Stimulated activated CD8-positive, alpha-beta memory T cell treated with anti-CD3 and anti-CD28 coated beads, Interleukin-15, amount 100 ng/mL, for 1 hour (primary cell): ENCODE measurements at places on chromosomes 13 and 19.
A peak's percentile ranks its signal among the peaks of the same experiment; 100 is the strongest.

DNA sequence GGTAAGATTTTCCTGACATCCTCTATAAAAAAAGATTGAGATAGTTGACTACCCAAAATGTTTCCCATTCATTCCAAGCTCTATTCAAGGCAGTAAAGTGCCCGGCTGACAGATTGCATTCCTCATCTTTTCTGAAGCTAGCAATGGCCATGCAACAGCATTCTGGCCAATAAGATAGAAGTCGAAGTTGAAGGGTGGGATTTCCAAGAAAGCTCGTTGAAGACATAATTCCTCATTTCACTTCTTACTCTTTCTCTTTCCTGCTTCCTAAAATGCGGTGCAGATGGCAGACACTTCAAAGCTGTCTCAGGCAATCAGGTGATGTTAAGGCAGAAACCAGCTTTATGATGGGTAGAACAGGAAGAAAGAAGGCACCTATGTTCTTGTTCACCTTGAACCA lies 13.4 kb upstream of the ALOX5AP start:
- DNase-seq = no peak

DNA sequence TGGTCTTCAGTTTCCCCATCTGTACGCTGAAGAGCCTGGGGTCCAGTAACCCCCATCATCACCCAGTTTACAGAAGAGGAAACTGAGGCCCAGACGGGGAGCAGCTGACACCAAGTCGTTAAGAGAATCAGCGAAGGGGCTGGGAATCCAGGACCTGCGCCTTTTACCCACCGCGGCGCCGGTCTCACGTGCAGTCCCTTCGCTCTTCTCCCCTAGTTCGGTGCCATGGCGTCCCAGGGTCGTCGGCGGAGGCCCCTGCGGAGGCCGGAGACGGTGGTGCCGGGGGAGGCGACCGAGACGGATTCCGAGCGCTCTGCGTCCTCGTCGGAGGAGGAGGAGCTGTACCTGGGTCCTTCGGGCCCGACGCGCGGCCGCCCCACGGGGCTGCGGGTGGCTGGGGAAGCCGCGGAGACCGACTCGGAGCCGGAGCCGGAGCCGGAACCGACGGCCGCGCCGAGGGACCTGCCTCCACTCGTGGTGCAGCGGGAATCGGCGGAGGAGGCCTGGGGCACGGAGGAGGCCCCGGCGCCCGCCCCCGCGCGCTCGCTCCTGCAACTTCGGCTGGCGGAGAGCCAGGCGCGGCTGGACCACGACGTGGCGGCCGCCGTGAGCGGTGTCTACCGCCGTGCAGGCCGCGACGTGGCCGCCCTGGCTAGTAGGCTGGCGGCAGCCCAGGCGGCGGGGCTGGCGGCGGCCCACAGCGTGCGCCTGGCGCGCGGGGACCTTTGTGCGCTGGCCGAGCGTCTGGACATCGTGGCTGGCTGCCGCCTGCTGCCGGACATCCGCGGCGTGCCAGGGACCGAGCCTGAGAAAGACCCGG lies 698 bp downstream of the BLOC1S3 start:
- DNase-seq = no peak

DNA sequence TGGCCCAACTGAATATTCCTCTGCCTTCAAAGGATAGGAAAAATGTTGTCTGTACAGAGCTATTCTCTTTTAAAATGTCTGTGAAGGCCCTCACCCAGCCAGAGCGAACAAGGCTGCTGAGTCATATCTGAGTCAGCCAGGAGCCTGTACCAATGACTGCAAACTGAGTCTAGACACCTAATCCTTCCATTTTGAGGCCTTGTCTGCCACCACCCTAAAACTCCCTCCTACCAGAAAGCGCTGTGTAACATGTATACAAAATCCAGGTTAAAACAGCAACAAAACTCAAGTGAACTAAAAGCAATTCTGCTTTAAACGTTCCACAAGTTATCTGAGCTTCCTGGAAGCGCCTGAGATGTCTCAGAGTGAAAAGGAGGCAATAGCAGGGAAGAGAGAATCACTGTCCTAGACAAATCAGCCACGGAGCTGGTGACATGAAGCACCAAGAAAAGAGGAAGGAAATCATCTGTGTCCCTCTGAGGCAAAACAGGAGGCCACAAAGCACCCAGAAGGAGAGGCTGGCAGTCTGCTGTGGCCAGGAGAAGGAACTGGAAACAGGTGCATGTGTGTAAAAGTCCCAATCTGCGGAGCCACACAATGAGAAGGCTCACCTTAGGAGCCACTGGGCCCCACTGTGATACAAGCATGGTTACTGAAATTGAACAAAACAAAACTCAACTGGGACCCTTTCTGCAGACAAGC lies 10.2 kb downstream of the DHRS12 start:
- no peak for DNase-seq

- DNase-seq = no peak
Observed at GRCh38 chr13:47472516-47472915, 528.6 kb downstream of the SUCLA2 start.

DNA sequence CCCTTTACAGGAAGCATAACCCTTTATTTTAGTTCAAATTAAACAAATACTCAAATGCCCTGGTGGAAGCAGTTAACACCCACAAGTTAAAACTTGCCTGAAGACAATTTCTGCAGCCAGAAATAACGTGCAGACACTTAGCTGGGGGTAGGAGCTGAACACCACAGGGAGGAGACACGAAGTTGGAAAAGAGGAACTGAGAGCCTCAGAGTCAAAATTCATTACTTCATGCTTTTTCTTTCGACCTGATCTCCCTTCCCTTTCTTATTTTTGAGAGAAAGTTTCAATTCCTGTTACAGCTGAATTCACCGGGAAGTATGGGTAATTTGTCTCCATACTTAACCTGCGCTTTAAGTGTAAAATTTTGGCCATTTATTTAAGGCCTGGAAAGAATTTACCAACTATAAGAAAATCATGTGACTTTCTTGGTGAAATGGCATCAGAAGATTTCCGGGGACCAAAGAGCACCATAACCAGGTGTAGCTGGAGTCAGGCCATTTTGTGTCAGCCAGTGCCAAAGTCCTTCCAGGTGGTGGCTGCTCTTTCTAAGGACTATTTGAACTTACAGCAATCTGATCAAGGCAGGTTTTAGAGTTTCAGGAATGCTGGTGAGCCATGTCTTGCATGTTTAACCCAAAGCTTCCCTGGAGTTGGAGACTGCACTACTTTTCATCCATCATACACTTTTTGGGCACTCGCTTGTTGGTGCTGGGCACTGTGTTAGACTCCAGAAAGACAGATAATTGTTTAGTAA lies 46.5 kb upstream of the RCBTB2 start:
- DNase-seq = no peak

GRCh38 chr19:19997656-19998268 lies 41.5 kb downstream of the ZNF682 start:
- DNase-seq = peak; percentile 14

GRCh38 chr13:98890186-98890585 lies 87.7 kb downstream of the DOCK9 start:
- no peak for DNase-seq

- peak; percentile 20 for DNase-seq
Observed at GRCh38 chr19:35557539-35558399, 5.7 kb downstream of the ATP4A start.

DNA sequence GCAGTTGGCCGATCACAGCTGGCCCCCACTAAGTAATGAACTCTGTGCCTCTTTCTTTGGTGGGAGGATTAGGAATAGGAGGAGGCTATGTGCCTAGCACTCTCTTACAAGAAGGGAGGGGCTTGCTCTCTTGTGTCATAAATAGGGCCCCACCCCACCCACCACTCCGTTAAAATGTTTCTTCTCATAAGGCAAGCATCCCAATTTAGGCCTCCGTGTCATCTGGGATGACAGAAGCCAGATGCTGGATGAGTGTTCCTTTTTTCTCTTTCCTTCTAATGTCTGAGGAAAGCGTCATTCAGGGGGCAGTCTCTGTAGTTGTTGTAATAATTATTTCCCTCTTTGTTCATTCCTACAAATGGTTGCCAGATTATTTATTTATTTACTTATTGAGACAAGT lies at the start of gene LIPE:
Gene LIPE (minus strand): TSS at position 76 of the 400 bp plus-strand sequence. CDS start 239 bp downstream, outside the sequence.
- no peak for DNase-seq

DNA sequence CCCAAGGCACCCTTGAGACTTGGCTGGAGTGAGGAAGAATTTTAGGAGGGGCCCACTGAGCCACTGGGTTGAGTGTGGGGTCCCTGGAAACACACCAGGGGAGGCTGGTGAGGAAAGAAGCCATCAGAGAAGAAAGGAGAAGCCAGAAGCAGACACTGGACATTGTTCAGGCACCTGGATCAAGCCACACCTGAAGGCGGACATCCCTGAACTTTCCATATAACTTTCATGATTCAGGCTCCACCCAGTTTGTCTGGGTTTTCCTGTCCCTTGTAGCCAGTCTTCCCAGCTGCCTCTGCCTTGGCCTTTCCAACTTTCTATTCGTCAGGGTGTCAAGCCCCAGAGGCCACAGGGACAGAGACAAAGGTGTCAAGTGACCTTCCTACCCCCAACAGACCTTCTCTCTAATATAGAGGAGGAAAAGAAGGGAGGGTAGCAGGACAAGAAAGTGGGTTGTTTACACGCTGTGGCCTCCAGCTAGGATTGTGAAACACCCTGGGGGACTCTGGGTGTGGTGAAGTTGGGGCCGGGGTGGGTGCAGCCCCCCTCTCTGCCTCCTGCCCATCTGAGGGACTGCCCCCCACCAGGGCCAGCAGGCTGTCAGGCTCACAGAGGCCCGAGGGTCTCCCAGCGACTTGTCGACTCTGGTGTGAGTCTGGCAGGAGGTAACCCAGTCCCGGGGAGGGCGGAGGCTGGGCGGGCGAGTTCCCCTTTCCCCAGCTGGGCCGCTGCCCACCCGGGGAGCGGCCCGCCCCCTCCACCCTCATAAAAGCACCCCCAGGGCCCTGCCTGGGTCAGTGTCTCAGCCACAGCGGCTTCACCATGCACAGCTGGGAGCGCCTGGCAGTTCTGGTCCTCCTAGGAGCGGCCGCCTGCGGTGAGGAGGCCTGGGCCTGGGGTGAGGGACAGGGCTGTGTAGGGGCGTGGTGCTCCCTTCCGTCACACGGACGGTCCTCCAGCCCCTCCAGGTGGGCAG lies at the start of gene CFD:
Gene CFD (plus strand): TSS at position 797 of the 976 bp plus-strand sequence. CDS start 26 bp downstream, at position 823.
- DNase-seq = no peak

GRCh38 chr19:18423258-18424020 lies 4.2 kb downstream of the SSBP4 start:
- no peak for DNase-seq

DNA sequence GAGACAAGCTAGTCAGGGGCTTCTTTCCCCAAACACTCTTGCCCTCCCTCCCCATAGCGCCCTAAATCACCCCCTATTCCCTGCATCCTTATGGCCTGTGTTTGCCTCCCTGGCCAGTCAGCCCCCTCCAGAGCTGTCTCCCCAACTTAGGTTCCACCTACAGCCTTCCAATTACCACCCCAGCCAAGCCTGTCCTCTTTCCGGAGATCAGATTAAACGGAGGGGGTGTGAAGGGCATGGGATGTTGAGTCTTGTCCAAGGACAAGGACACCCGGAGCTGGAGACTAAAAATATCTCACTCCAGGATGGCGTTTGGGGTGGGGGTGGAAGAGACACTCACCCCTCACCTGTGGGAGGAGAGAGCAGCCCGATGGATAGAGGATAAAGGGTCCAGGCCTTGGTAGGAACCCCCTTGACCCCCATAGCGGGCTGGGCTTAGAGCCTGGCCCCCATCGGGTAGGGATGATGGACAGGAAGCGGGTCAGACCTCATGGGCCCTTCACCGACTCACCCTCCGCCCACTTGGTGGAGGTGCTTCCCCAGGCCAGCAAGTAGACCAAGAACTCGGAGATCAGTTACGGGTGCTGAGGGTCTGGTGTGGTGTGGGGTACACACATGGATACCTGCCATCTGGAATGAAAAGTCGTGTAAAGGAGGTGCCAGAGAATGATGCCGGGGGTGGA lies 6.0 kb downstream of the ZNF865 start:
- no peak for DNase-seq

DNA sequence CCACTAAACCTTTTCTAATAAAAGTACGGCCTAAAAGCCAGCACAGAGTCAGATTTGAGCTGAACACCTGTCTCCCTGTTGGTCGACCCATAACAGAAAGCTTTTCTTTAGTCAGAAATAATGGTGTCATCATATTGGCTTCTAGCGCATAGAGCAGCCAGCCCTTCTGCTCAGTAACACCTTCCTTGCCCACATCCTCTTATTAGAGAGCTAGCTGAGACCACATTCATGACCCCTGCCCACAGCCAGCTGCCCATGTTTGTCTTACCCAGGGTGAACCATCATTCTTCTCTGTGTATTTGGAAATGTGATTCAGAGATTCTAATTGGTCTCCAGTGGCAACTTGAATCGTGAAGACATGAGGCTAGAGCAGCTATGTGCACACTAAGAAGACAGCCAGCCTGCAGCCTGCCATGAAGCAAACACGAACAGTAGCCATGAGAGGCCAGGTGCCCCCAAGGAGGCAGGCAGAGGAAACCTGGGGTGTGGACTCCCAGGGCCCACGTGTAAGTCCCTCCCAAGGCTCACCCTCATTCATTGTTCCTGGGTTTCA lies 82.3 kb upstream of the PDCD5 start:
- DNase-seq = no peak

- DNase-seq = no peak
Observed at GRCh38 chr13:34290661-34291060, 472.7 kb downstream of the RFC3 start.

- no peak for DNase-seq
Observed at GRCh38 chr19:1307755-1308303, 22.2 kb downstream of the EFNA2 start.

DNA sequence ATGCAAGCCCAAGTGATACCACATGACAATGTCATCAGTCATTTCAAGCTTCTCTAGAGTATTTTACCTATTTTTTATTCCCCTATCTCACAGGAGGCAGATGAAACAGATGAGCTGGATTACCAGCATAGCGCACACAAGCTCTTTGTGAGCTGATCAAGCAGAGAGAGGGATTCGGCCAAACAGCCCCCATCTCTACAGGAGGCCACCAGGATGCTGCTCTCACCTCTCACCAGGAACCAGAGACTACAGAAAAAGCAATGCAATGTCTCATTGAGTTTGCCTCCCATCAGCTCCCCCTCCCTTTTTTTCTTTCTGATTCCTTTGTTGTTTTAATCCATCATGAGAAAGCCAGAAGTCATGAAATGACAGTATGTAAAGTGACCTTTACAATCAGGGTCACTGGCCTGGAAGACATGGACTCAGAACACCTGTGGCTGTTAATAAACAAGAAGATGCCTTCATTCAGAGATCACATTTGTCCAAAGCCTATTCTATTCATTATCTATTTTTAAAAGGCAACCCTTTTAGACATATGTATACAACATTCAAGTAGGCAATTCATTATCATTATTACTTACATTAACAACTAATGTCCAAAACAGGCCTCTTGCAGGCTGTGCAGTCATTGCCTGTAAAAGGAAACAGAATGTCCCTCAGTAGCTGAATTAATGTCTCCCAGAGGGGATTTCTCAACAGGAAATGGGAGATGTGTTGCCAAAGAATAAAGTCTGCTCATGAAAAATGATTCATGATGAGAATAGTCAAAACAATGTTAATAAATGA lies 656.6 kb downstream of the TBC1D4 start:
- no peak for DNase-seq

GRCh38 chr13:93915269-93915809 lies 564.1 kb downstream of the DCT start:
- DNase-seq = no peak

- no peak for DNase-seq
Observed at GRCh38 chr13:41916173-41916954, 44.5 kb downstream of the VWA8 start.
